ENCODE measurements at places on chromosomes 4 and X.

DNA sequence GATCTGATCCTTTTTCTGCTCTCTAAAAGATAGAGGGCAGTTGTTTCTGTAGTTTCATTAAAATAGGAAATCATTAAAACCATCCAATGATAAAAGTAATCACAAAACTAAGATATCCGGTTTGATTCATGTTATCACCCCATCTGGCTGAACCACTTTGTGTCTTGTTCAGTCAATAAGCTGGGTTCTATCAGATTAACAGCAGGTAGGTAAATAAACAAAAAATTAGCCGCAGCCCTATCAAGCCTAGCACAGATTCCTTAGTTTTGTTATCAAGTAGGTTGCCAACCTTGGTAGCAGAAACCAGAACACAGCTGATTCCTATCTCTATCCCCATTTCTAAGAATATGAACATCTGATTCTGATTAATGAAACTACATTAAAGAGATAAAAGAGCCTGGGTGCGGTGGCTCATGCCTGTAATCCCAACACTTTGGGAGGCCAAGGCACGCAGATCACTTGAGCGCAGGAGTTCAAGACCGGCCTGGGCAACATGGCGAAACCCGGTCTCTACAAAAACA lies 118.6 kb upstream of the PLAC1 start:
- no peak for DNase-seq

DNA sequence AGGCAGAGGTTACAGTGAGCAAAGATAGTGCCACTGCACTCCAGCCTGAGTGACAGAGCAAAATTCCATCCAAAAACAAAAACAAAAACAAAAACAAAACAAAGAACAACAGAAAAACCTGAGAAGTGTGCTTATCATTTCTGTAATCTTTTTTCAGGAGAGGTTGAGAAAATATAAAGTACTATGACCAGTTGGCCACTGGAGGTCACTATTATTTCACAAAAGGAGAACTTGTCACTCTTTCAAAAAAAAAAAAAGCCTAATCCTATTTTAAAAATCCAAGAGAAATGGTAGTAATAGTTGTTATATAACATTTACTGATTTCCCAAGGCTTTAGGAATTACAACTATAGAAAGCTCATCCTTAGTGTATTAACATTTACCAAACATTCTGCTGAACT lies 24.9 kb upstream of the RNF150 start:
- DNase-seq, result peak; percentile 22

DNA sequence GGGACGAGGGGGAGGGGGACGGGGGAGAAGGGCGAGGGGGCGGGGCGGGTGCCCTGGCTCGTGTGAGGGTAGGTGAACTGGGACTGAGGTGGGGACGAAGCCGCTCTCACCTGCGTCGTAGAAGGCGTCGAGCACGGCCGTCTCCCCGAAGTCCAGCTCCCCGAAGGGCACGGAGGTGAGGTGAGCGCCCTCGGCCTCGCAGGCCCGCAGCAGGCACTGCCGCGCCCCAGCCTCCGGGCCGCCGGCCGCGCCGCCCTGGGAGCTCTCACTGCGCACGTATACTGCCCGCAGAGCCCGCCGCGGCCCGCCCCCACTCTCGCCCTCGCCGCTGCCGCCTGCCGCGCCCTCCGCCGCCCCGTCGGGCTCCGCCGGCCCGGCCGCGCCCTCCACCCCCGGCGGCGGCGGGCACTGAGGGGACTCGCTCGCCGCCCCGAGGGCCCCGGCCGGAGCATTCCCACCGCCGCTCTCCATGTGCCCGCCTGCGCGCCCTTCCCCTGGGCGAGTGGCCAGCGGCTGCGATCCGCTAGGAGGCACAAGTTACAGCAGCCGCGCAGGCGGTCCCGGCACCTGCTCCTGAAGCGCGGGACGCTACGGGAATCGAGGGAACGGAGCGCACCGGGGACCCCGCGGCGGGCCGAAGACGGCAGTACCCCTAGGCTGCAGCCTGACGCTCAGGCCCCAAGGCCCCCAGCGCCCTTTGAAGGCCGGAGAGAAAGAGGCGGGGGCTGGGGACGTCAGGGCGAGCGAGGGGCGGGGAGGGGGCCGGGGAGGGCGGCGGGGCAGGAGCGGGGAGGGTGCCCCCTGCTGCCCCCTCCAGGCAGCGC lies at the start of gene MAP3K15:
Gene MAP3K15, minus strand, starts transcription at position 718 of the 824 bp plus-strand sequence. Its CDS starts 247 bp downstream, at position 471.
- no peak for DNase-seq

DNA sequence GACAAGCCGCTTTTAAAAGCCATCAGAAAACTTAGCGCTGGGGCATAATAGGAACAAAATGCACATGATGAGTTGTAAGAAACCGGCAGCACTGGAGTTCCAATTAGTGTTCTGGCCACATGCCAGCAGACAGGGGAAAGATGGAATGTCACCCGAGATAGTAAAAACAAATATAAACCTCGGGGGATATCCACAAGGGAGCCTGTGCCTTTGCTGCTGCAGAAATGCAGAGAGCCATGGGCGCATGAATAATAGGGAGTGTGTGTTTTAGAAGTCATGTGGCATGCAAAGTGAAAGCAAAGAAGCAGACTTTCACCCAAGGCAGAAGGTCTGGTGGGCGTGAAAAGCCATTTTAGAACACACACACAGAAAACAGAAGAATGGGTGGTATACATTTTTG lies 19.1 kb downstream of the GPRASP3 start:
- peak; percentile 20 for DNase-seq

- no peak for DNase-seq
Measured at GRCh38 chrX:136691028-136691809, 43.3 kb downstream of the CD40LG start.

GRCh38 chr4:26101011-26101410 lies 187.0 kb downstream of the SMIM20 start:
- DNase-seq, result no peak

DNA sequence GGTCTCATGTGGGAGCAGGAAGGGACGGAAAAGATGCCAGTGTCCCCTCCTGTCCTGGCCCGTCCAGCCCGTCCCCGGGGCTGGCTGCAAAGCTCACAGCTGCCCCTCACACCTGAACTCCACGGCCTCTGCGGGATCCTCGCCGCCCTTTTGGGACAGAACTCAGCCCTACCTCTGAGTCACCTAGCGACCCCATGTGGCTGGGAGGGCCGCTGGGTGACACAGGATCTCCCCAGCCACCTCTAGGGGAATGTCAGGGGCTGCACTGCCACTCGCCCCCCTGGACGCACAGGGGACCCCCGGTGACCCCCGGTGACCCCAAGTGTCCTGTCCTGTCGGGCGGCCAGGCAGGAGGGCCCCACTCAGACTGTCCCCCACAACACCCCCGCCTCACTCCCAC lies 748 bp downstream of the FAM9B start:
- DNase-seq, result no peak

DNA sequence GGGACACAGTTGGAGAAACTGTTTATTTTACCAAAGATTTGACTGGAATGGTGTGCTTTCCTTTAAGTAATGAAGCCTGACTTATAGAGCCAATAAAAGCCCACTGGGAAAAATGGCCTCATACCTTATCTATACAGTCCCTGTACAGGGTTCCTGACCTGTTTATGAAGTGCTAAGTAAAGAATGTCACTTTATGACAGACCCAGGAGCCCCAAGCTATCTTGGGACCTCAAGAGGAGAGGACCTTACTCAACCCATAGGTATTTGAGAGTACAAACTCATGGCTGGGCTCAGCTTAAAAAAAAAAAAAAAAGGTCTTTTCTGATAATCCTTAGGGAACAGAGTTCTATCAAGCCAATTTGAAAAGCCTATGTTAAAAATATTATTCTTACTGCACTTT lies 1389.3 kb downstream of the RAPGEF2 start:
- DNase-seq, result no peak

- DNase-seq, result no peak
Measured at GRCh38 chr4:2925496-2925895, 37.7 kb downstream of the NOP14 start.

DNA sequence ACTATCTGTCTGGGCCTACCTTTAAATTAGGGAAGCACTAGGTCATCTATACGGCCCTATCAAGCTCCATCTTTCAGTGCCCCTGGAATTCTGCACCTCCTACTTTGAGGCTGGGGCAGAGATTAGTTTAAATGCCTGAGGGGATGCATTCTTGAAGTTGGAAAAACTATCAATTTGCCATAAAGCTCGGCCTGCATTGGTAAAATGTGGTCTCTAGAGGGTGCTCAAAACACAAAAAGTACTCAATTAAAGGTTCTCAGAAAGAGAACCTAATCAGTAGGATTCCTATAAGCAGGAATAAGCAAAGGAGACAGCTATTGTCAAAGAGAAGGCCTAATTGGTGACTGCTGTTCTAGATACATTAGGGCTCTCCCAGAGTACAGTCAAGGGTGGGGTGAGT lies 111.7 kb downstream of the AMER1 start:
- DNase-seq, result no peak

DNA sequence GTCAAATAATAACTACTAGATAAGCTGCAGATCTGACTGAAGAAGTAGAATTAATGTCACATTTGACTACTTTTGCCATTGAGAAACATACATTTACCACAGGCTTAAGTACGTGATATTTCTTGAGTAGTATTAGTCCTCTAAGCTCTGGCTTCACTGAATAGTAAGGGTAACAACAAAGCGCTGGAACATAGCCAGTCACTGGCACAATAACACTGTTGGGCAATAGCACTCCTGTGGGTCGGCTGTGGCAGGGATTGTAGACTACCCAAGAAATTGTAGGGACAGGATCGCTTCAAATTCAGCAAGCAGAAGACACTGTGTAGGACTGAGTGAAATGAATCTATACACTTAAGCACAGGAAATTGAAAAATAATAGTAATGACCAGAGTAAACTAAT lies 27.1 kb upstream of the IL15 start:
- DNase-seq, result no peak

- no peak for DNase-seq
Measured at GRCh38 chr4:151260526-151260925, 16.4 kb upstream of the PRSS48 start.

GRCh38 chr4:185941461-185941860 lies 127.5 kb upstream of the TLR3 start:
- no peak for DNase-seq

DNA sequence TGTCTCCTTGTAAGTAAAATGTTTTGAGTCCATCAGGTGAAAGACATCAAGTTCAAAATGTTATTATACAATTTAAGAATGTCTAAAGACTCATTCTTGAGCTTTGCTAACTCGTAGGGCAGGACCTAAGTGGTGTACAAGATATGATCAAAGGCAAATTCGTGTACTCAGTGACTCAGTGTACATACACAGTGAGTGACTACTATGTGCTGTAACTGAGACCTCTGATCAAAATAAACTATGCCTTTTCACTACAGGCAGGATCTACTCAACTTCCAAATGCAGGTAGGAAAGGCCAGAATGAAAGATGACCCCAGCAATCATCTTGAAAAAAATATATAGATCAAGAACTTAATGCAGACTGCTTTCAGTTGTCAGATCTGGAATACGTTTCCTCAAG lies 49.9 kb downstream of the ADGRG2 start:
- no peak for DNase-seq

GRCh38 chr4:166741742-166742141 lies 492.6 kb downstream of the SPOCK3 start:
- no peak for DNase-seq

DNA sequence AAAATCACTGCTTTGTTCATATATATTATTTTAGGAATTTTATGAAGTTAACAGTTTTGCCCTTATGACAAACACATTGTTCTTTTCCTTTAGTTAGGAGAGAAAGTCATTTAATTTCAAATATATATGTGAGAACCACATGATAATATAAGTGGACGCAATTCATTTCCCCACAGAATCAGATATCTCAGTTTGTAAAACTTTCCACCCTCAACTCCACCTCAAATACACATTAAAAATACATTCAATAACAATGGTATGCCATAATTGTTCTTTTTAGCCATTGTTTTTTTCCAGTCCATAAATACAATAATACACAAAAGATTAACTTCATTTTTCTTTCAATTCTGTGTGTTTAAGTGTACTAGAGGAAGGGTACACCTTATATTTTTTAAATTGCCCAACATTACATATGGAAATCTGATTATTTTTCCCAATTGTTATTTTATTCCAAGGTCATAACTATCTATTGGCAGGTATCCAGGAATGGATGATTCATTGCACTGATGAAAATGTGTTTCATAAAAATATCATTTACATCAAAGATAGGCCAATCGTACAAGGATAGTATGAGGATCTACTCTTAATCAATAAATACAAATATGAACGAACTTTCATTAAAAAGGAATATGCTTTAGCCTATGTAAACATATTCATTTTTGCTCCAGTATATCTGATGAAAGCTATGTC lies 125.0 kb downstream of the PPP3CA start:
- DNase-seq, result no peak

GRCh38 chr4:141486375-141486997 lies 149.9 kb upstream of the IL15 start:
- no peak for DNase-seq

DNA sequence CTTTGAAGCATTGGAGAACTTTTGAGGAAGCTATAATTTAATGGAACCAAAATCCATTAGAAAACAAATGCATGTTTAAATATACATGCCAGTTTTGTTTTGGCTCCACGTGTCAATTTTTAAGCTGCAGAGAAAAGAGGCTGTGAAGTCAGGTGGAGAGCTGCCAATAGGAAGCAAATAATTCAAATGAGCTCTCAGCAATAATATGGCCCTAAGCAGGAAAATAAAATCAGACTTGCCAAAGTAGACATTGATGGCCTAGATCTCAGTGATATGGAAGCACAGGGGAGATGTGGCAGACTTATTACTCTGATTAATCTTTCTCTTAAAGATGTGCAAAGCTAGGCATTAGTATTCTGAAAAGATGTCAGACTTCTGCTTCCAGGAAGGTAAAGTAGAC lies 769.8 kb upstream of the NDST4 start:
- DNase-seq, result no peak

DNA sequence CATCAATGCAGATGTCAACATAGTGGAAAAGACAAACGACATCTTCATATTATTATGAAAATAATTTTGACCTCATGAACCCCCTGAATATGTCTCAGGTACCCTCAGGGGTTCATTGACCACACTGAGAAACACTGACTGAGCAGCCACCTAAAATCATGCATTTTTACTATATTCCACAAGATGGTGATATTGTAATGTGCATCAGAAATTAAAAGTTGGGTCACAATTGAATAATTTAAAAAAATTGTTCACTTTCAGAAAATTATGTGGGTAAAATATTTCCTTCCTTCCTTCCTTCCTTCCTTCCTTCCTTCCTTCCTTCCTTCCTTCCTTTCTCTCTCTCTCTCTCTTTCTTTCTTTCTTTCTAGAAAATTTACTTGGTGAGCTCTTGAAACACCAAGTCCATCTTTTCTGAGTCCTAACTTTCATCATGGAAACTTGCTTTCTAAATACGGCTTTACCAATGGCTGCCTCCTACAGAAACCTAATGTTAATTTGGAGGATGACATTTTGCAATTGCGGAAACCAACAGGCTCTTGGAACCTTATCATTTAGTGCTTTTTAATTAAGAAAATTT lies 103.6 kb downstream of the RTL3 start:
- no peak for DNase-seq

DNA sequence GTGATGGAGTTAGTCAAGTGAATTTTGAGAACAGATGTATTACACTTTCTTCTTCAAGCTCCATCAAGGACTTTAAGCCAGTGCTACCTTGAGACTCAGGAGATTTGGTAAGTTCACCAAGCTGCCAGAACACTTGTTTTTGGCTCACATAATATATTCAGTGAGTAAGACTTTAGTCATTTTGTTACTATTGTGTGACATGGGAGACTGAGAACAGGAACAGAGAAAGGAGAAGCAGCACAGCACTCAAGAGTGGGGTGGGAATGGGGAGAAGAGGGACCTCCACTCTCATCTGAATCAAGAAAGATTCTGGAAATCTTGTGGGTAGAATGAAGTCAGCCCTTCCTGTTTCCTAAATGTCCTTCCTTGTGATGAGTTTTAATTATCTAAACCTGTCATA lies 87.3 kb upstream of the TET2 start:
- DNase-seq, result no peak
